ENCODE measurements at places on chromosomes 12 and 14.

DNA sequence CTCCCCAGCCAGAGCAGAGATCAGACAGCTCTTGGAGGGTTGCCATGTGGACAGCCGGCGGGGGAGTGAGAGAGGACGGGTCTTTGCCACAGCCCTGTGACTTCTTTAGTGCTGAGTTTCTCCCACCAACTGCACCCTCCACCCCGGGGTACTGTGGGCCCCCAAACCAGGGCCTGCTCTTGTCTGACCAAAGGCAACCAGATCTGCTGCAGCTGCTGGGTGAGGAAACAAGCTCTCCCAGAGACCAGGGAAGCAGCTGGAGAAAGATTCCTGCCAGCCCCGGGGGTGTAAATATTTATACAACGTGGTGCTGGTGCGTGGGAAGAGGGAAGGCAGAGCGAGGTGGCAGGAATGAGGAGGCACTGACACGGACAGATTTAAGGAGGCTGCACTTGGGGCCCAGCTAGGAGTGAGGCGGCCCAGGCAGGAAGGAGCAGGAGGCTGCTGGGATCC, 14.3 kb upstream of the ZFP36L1 start:
- DNase-seq: peak; percentile 61

DNA sequence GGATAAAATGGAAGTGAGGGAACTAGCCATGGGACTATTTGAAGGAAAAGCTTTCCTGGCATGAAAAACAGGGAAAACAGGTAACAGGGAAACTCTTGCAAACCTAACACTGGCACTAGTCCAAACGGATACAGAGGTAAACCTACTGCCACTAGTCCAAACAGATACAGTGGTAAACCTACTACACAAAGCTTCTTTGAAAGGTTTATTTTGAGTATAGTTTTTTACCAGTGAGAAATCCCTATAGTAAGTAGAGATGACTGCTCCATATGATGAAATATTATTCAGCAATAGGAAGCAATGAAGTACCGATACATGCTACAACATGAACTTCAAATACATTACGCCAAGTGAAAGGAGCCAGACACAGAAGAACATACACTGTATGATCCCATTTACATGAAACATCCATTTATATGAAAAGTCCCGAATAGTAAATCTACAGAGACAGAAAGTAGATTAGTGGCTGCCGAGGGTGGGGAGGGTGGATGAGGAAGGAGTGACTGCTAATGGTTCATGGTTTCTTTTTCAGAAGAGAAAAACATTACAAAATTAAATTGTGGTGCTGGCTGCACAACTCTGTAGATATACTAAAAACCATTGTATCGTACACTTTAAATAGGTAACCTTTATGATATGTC, 25.5 kb downstream of the SPTLC2 start:
- no peak for DNase-seq

DNA sequence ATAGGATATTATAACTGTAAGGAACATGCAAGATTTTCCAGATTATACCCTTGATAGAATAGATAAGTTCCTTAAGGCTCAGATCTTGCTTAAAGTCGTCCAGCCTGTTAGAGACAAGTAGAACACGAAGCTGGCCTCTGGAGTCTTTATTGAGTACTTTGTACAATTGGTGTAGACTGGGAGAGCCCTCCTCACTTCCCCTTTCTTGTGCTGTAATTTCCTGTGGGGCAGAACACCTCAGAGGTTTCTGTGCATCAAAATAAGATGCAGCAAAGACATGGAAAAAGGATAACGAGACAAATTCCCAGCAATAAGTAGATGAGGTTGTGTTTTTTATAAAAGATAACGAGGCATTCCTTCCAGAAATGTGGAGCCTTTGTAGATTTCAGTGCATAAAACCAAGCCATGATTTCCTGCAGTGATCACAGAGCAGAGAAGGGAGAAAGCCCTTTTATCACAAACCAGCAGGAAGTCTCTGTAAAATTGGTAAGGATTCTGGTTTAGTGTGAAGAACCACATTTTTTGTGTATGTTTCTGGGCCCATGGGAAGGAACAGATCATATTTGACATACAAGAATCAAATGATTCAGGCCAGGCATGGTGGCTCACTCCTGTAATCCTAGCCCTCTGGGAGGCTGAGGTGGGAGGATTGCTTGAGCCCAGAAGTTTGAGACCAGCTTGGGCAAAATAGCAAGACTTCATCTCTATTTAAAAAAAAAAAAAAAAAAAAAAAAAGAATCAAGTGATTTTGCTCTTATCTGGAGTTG, 18.0 kb downstream of the GPRC5A start:
- DNase-seq: no peak

DNA sequence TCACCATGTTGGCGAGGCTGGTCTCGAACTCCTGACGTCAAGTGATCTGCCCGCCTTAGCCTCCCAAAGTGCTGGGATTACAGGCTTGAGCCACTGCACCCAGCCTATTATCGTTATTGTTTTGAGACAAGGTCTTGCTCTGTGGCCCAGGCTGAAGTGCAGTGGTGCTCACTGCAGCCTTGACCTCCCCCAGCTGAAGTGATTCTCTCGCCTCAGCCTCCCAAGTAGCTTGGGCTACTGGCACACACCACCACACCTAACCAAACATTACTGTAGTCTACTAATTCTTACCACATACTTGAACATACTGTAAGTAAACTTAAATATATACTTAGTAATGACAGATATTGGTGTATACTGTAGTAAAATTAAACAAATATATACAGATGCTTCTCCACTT, 4.5 kb upstream of the CDCA4 start:
- no peak for DNase-seq

- DNase-seq: no peak
These were observed 50.7 kb downstream of the ELK3 start for GRCh38 chr12:96244826-96245225.

DNA sequence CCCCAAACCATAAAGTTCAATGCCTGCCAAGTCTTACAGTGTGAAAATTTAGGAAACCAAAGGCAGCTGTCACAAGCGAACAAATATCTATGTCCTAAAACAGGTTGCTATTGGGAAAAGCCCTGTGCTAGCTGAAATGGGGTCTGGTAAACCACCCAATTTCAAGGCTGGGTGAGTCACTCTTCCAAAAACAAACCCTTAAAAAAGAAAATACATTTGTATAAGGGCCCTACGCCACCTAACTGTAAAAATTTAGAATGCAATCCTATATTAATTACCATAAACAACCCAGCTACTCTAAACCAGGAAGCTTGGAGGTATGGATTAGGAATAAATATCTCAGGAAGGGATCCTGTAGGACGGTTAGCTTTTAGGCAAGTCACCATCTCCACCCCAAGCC, 32.1 kb downstream of the PRMT8 start:
- no peak for DNase-seq
